ENCODE measurements at places on chromosomes 6 and 20.

DNA sequence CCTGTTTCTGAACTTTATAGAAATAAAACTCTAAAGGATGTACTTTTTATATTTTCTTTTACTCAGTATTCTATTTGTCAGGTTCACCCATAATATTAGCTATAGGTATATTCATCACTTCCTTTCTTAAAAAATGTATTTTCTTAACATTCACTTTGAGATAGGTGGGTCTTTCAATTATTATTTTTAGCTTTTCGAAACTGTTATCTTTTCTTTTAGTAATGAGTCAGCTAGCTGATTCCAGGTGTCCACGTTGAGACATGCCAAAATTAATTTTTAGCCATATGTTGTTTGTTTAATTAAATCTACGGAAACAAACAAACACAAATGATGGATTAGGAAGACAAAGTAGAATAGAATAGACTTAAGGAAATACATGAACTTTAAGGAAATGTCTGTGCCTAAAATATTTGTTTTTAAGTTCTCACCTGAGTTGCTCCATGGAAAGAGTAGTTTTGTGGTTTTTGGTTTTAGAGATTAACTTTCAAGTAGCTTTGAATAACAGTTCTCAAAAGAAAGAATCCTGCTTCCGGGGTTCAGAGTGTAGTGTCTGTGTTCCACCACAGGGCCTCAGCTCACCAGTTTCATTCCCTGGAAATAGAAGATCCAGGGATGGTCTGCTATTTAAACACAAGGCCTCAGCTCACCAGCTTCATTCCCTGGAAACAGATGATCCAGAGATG, 435.0 kb downstream of the HAO1 start:
- no peak for DNase-seq

GRCh38 chr20:34945315-34946077, 10.1 kb downstream of the GSS start:
- no peak for DNase-seq

- no peak for DNase-seq
These were observed 451.2 kb downstream of the TFAP2B start for GRCh38 chr6:51269876-51270275.

- no peak for DNase-seq
These were observed 4.2 kb downstream of the TPD52L1 start for GRCh38 chr6:125157725-125158124.

DNA sequence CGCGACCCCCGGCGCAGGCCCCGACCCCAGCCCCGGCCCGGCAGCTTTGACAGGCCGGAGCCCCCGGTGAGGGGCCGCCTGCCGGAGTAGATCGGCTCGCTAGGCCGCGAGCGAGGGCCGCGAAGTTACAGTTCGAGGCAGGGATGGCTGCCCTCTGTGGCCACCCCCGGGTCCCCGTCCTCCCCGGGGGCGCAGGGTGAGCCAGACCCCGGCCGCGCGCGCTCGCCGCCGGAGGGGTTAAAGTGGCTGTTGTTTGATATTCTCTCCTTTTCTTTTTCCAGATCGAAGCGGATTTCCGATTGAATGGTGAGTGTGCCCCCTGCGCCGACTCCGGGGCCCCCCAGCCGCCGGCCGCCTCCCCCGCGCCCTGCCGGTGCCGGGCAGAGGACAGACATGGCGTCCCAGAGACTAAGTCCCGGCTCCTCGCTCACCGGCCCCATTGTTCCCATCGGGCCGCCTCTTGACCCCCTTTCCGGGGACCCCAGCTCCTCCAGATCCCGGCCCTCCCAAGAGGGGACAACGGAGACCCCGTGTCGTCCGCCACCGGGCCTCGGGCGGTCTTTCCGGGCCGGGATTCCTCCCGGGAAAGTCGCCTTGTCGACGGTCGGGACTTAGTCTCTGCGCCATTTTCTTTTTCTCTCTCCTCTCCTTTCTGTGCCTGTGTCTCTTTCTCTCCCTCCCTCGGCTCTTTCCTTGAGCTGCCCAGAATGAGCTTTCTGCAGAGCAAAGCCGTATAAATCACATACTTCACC, 704 bp downstream of the TOP1 start:
- DNase-seq = no peak

- no peak for DNase-seq
These were observed 19.9 kb upstream of the DEK start for GRCh38 chr6:18284261-18284660.

DNA sequence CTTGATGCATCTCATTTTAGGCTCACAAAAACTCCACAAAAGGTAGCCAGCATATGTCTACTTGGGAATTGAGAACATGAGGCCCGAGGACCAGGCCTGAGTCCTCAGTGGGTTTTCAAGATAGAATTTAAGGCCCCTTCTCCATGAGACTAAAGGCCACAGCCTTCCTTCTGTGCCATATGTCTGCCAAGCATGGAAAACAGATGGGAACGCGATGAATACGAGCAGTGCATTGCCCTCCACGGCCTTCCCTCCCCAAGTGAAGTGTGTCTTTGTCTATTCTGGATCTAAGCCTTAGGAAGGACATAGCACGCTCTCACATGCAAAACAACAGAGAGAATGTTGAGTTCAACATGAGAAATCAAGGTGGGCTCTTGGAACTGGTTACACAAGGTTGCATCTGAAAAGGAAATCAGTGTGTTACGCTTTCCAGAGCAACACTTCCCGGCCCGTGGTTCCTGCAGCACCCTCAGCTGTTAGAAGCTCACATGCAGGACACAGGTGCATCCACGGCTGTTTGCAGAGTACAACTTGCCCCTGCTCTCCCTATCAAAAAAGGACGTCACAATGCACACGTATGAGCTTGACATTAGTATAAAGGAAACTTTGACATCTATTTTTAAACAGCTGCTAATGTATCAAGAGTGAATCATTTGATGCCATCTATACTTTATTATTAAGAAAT, 229.9 kb downstream of the NRN1 start:
- no peak for DNase-seq

DNA sequence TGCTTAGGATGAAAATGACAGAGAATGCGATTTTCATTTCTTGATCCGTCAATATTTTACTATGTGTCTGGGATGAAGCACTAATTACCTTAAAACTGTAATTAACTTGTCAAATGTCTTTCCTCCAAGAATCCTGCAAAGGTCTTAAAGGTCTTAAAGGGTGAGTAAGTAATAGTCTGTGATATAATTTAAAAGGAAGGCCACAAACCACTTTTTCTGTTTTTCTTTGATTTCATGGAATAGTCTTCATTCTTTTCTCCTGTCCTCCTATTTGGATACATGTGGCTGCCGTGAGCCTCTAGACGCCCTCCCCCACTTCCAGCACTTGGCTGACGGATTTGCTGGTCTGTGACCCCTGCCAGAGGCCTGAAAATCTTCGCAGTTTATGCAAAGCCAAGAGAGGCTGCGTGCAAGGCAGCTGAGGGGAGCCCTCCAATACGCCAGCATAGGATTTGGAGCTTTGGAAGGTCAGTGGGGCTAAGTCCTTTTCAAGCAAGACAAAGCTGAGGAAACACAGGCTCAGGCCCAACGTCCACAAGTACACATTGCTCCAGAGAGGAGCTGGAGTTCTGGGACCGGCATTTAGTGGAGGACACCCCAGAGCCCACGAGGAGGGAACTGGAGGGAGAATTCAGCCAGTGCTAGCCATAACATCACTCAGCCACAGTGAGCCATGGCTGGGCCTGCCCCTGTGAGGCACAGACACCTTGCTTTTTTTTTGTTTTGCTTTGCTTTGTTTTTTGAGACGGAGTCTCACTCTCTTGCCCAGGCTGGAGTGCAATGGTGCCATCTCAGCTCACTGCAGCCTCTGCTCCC, 382.6 kb downstream of the SMOC2 start:
- no peak for DNase-seq

GRCh38 chr6:18263418-18264218, 712 bp downstream of the DEK start:
- DNase-seq = peak; percentile 43

DNA sequence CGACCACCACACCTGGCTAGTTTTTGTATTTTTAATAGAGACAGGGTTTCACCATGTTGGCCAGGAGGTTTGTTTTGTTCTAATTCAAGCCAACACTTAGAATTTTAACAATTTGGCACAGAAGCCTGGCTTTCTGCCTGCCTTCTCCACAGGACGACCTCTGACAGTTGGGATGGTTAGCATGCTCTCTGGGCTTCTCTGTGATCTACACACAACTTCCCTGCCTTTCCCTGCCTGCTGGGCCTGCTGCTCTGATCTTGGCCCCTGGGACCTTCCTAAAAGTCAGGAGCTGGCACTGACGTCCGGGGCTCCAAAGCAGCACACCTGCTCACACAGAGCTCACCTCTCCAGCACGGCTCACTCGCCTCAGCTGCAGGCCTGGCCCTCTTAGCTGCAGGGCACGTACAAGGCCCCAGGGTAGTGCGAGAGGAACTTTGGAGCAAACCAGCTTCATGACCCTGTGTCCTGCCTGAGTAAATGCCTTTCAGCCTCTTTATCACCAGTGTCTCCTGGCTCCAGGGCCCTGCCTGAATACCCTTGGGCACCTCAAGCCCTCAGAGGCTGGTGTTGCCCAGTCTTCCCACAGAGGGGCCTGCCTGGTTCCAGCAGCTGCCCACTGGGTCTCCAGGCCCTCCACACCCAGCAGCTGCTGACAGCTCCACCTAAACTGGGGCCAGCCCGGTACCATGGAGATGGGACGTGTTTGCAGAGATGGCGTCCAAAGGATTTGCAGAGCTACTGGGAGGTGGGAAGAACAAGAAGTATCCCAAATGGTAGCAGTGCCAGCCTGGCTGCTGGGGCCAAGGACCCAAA, 96.0 kb downstream of the PSMB1 start:
- DNase-seq = no peak

- DNase-seq = no peak
These were observed 46.3 kb upstream of the NHSL1 start for GRCh38 chr6:138545621-138545980.

DNA sequence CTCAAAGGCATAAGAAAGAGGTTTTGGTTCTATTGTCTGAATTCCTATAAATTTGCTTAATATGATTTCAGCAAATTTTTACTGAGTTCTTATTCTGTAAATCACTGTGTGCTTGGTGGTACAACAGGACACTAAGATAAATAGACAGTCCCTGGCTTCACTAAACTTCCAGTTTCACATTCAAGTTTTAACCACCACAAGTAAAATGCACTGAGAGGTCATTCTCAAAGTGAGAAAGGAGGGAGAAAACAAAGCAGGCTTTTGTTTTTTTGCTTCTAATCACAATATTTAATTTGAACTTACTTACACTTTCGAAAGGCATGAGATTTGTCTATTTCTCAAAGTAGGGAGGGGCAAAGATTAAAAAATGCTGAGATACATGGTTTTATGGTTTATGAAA, 445.7 kb downstream of the CDC5L start:
- DNase-seq = no peak

DNA sequence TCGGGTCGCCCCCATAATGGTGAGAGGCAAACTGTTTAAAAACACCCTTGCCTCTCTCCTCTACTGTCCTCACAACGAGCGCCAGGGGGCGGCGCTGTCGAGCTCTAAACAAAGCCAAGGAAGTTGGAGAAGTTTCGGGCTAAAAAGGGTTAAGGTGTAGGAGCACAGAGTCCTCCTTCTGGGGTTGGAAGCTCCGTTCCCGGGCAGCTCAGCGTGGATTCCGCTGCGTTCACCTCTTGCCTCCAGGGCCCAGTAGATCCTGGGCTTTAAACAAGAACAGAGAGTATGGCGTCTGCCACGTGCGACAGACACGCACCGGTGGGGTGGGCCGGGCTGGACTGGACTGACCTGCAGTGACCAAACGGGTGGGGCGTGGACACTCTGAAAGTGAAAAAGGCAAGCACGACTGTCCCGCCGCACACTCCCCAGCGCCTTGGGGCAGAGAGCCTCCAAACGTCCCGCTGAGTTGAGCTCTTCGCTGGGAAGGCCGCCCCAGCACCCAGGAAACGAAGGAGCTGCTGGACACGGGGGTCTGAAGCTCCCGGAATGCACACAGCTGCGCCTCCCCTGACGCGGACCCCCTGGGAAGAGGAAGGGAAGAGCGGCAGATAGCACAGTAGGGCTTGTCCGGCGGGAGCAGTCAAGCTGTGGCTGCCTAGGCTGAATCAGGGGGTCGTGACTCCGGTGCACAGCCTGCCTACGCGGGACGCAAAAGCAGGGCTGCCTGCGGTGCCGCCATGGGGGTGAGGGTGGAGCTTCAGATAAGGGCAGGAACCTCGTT, 1.6 kb upstream of the THBD start:
- DNase-seq = no peak

DNA sequence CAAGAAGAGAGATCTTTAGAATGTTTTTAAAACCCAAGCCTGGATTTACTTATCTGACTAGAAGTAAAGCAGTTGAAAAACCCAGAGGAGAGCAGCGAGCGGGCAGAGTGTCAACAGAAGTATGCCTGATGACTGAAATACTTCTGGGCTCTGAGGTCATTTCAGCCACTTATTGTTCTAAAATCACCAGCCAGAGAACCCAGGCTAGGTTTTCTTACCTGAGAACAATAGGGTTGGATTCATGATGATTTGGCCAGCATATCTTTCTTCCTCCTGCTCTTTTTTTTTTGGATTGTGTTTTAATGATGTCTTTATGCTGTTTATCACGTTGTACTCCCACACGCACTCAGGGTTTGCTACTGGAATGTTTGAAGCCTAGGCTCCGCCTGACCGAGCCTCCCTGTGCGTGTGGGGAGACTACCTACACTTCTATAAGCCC, 63.0 kb upstream of the KIF25 start:
- DNase-seq = no peak

DNA sequence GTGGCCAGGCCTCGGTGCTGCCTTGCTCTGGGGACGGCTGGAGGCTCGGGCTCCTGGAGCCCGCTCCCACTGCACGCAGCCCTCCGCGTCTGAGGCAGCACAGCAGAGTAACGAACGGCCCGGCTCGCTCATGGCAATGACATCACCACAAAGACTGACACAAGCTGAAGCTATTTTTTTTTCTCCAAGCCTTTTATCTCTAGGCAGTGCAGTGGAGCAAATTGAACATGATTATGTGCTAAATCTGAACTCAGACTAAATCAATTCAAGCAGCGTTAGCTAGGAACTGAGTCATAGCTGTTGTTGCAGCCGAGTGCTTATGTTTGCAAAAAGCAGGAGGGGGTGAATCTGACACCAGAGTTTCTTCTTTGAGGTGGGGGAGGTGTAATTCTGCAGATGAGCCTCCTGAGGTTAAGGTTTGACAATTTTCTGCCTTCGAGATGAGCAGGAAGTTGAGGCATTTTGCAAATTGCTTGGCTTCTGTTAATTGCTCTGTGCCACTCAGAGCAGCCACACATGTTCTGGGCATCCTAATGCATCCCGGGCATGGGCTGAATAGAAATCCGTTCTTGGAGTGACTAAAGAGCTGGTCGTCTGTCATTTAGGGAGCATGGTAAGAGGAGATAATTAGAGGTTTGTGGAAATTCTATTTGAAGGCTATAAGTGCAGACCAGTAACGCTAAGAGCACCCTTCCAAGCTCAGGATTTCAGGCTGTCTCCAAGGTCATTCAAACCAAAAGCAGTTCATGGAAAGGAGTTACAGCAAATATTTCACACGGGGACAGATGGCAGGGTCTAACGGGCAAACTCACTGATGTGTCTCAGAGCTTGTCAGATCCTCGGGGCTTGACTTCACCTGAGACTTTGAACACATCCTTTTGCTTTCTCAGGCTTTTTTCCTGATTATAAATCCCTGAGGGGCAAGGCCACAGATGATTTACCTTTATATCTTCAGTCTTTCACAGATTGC, 155.1 kb upstream of the ENPP5 start:
- DNase-seq = peak; percentile 8

GRCh38 chr20:62761759-62762131, 34.5 kb upstream of the MRGBP start:
- DNase-seq = no peak

All from NCI-H2029 treated with DMSO at 0.1 percent for 48 hours (cell line).